ENCODE measurements at places on chromosomes 2 and 18.

- DNase-seq, result no peak
Observed at GRCh38 chr2:205020673-205021072, 475.4 kb downstream of the PARD3B start.

- DNase-seq, result no peak
Observed at GRCh38 chr18:74796841-74797576, 199.3 kb downstream of the ZNF407 start.

DNA sequence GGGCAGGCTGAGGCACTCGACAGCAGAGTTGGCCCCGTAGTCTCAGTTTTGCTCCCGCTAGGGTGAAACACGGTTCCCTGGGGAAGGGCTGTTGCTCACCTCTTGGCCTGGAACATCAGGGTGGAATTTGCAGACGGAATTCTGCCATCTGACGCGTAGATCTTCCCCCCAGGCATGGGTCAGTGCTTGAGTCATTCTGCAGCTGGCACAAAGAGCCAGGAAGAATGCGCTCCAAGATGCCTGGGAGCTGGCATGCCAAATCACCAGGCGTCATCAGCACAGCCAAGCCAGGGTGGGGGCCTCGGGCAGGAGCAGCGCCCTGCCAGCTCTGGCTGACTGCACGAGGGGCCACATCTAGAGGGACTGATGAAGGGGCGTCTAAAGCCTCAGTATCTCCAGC, 42.7 kb downstream of the ODC1 start:
- DNase-seq, result no peak

DNA sequence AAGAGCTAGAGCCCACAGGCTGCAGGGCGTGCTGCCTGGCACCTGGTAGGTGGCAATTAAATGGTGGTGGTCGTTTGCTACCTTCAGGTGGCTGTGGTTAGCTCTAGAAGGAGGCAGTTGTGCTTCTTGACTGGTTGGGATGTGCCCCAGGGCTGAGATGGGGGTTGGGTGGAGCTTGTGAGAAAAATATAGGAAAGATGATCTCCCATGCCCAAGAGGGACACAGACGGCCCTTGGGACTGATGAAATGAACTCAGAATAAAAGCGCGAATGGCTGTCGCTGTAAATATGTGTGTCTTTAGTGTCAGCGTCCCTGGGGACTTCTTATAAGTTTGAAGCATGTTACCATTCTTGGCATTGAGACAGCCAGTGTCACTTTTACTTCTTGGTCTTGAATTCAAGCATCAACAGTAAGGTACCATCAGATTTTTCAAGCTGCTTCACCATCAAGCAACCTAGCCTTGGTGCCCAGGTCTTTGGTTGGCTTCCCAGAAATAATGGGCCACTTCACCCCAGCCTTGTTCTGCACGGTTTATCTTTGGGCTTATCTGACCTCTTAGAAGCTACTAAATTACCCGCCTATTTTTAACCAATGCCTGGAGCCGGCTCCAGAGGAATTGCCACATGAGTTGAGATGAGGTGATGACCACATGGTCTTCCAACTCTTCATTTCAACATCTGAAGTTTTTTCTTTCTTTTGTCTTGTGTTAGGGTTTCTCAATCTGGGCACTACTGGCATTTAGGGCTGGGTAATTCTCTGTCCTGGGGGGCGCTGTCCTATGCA, 11.9 kb downstream of the LRRFIP1 start:
- DNase-seq, result no peak

DNA sequence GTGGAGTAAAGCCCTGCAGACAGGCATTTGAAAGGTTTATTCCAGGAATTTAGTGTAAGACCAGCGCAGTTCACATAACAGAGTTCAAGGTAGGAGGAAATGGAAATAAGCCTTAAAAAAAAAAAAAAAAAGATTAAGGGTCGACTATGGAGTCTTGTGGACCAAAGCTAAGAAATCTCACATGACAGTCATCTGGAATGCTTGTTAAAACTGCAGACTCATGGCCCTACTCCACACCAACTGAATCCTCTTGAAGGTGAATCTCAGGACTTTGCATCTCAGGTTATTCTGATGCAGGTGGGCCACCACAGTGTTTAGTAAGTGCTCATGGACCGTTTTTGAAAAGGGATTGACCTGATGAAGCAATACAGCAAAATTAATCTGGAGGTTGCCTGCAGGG, 8.8 kb downstream of the TTLL4 start:
- no peak for DNase-seq

DNA sequence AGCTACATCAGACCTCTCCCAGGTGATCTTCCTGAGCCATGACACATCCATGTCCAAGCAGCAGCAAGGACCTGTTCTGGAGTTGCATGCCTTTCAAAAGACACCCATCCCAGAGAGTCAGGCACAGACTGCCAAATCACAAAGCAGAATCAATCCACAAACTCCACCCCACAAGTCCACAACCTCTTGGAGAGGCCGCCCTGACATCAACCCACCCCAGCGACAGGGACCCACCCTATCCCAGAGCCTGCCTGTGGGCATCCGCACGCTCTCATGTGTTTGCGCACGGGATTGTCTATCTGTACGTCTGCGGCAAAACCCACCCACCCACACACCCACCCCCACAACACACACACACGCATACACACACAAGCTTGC, 11.9 kb downstream of the SMAD7 start:
- no peak for DNase-seq

GRCh38 chr2:229719926-229720647, 5.7 kb upstream of the DNER start:
- no peak for DNase-seq

GRCh38 chr2:83827618-83828017, 631.5 kb downstream of the SUCLG1 start:
- DNase-seq, result no peak

DNA sequence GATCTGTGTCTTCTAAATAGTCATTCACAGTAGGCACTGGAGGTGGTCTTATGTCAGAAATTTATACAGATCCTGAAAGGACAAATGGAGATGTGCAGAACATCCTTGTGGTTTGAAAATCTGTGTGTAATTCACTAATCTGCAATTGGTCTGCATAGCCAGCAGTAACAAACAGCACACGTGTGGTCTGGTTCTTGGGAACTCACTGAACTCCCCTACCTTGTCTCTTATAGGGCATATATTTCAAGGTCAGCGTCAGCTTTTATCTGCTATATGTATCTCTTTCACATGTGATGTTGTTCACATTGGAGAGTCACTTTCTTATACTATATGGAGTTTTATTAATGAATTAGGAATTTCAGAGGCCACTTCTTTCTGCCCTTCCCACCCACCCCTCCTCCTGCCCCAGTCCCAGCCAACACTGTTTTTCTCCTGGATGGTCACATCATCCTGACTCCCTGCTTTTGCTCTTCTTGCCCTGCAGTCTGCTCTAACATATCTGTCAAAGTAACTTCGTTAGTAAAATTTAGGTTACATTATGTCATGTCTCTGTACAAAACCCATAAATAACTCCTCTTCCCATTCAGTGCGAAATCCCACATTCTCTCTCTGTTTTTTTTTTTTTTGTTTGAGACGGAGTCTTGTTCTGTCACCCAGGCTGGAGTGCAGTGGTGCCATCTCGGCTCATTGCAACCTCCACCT, 35.4 kb upstream of the CABYR start:
- no peak for DNase-seq

GRCh38 chr2:128558441-128558840, 239.8 kb upstream of the HS6ST1 start:
- DNase-seq, result no peak

GRCh38 chr2:192145496-192145895, 49.2 kb downstream of the TMEFF2 start:
- no peak for DNase-seq

- peak; percentile 80 for DNase-seq
Observed at GRCh38 chr2:72917138-72917876, at the start of gene EMX1. Gene EMX1 (plus strand): TSS chr2:72917519. CDS start chr2:72917853, 334 bp downstream.

DNA sequence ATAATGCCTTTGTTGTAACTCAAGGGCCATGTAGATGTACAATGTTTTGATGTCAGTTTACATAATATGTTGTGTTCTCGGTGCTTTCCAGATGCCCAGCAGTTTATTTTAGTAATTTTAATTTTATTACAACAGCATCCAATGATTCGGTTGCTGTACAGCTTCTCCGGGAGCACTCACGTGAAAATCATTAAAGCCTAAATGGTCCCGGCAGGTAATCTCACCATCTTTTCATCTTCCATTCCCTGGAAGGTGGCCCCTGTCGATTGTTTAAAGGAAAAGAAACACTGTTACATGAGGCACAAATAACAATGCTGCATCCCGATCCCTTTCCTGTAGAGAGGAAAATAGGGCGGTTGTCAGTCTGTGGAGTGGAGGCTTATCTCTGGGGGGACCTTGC, 498.1 kb downstream of the SLC4A3 start:
- DNase-seq, result no peak

DNA sequence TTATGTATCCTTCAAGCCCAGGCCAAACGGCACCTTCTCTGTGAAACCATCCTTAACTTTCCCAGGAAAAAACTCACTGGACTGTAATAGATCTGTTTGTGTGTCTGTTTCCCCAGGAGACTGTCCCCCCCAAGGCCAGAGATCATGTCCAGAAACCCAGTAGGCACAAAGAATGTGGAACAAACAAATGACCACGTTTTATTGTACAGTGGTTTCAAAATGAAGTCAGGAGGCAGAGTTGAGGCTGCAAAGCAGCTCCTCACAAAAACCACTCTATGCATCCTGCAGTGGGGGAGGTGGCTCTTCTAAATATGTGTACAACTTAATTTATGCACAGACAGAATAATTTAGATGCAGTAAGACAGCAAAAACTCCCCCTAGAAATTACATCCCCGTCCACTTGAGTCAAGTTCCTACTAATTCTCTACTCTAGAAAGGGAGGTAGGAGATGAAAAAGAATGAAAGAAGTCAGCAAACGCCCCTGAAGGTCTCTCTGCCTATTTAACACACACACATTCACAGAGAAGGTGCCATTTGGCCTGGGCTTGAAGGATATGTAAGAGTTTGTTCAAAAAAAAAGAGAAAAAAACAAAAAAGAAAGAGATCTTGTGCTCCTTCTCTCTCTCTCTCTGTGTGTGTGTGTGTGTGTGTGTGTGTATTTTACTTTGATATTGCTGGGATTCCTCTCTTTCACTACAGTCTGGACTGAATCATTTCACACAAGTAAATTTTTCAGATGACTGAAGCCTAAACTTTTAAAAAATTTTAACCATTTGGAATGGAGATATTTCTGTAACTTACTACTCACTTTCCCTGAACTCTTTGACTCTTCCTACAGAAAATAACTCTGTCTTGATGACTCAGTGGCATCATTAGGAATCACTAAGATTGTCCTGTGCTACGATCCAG, 19.5 kb downstream of the BCL2 start:
- DNase-seq, result no peak

Measured in NCI-H510A (cell line).